Foreskin melanocyte (primary cell): ENCODE measurements at places on chromosomes 12 and 14.

GRCh38 chr12:19857204-19857603 is 417.9 kb downstream of the AEBP2 start:
- DNase-seq = no peak

DNA sequence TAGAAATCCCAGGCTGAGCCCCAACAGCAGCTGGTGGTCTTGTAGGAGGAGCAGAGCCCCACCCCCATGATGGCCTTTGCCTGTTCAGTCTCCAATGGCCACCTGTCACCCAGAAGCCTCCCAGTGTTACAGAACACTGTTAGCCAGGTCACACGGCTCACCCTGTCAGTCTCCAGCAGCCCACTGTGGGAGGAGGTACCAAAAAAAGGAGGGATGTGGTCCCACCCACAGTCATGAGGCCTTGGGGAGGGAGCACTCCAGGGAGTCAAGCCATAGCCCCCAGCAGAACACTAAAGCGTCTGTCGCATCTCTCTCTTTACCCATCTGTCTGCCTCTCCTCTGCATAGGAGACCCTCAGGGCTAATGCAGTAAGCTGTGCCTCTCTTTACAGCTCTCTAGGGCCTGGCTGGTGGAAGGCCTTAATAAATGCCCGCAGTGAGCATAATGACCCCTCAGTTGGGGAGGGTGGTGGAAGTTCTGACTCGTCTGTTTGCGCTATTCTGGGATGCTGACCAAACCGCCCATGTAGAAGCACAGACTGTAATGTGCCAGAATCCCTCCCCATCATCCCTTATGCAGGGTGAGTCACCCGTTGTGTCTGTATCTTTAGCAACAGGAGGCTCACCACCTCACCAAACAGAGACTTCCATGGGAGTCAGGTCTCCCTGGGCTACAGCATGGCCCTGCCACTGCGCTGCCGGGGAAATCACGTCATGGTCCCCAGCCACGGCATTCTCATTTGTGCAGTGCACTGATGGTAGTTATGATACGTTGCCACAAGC is 14.6 kb downstream of the C14orf132 start:
- DNase-seq = peak; percentile 67

- DNase-seq = no peak
Observed at GRCh38 chr12:7769999-7770398, 5.0 kb downstream of the NANOGNB start.

DNA sequence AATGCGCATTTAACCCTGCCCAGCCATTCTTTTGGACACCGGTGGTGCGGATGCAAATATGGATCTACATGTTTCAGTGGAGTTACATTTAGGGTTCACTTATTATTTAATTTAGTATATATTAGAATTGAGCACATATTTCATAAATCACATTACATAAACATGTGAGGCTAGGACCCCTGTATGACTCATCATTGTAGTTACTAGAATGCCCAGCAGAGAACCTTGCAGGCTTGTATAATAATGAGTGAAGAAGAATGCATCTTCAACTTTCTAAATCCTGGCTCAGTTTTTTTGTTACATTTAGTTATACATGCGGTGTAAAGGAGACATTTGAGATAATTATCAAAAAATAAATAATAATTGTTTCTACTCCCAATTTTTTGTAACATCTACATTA is 369.0 kb downstream of the ATP23 start:
- no peak for DNase-seq

GRCh38 chr14:54002653-54003052 is 46.0 kb upstream of the BMP4 start:
- DNase-seq = no peak

- DNase-seq = no peak
Observed at GRCh38 chr12:124677552-124678356, 110.3 kb upstream of the NCOR2 start.

GRCh38 chr12:84128117-84128991 is 784.2 kb downstream of the SLC6A15 start:
- DNase-seq = no peak

- no peak for DNase-seq
Observed at GRCh38 chr14:74981833-74982232, 20.9 kb upstream of the EIF2B2 start.

GRCh38 chr12:49503674-49504180 is 35.1 kb upstream of the KCNH3 start:
- DNase-seq = no peak

- no peak for DNase-seq
Observed at GRCh38 chr12:123280971-123281370, 9.3 kb upstream of the CDK2AP1 start.

GRCh38 chr14:100123618-100124017 is 35.8 kb downstream of the DEGS2 start:
- no peak for DNase-seq

DNA sequence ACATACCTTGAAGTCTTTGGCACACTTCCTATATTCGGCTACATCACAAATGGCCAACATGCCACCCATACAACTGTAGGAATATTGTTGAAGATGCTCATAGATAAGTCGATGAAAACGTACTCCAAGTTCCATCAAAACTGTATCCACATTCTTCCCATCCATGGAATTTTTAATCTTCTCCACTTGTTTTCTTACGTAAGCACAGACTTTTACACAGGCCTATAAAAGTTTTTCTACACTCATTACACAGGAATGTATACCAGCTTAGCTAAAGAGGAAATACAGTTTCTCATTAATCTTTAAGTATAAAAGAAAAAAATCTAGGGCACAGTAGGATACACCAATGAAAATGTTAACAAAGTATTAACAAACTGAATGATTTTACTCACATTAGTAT is 59.1 kb downstream of the EXOC5 start:
- DNase-seq = no peak

DNA sequence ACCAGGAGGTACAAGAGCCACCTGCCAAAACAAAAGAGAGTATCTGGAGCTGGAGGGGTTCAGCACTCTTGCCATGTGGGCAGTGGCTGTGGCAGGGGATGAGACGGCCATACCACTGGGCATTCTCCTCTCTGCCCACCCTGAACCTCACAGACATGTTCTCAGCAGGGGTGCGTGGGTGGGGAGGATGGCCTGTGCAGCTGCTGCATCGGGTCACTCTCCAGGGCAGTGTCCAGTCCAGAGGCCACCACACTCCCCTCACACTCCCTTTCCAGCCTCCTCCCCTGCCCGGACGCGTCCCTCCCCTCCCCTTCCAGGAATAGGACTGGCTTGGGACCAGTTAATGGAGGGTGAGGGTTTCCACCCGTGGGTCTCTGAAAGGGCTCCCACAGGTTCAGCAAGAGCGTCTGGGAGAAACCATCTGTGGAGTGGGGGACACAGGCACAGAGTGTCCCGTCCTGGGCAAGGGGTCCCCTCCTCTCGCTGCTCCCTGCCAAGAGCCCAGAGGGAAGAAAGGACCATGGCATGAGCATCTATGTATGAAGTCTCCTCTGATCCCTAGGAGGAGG is 501 bp downstream of the C1R start:
- DNase-seq = no peak
